ENCODE measurements at places on chromosomes 4 and X.

GRCh38 chrX:40863671-40864070 is 128.3 kb upstream of the MED14 start:
- DNase-seq, result no peak

- no peak for DNase-seq
Measured at GRCh38 chr4:166399021-166399420, 526.0 kb downstream of the TLL1 start.

- DNase-seq, result no peak
Measured at GRCh38 chr4:6845027-6845426, 62.5 kb downstream of the KIAA0232 start.

GRCh38 chr4:150974252-150974640 is 40.8 kb downstream of the LRBA start:
- no peak for DNase-seq

GRCh38 chr4:119113033-119113655 is 22.5 kb upstream of the MYOZ2 start:
- DNase-seq, result no peak

DNA sequence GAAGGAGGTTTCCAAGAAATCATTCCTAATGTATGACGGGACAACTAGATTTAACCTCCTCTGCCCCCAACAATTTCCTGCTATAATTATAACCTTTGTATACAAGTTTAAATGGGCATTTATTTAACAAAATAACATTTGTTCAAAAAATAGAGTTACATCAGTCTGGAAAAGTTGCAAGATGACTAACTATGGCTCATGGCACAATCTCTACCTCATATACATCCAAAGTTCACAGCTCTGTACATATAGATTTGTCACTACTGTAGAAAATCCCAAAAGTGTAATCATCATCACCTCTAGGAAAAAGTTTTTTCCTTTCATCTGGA is 3.8 kb upstream of the RPS6KA3 start:
- DNase-seq, result no peak

DNA sequence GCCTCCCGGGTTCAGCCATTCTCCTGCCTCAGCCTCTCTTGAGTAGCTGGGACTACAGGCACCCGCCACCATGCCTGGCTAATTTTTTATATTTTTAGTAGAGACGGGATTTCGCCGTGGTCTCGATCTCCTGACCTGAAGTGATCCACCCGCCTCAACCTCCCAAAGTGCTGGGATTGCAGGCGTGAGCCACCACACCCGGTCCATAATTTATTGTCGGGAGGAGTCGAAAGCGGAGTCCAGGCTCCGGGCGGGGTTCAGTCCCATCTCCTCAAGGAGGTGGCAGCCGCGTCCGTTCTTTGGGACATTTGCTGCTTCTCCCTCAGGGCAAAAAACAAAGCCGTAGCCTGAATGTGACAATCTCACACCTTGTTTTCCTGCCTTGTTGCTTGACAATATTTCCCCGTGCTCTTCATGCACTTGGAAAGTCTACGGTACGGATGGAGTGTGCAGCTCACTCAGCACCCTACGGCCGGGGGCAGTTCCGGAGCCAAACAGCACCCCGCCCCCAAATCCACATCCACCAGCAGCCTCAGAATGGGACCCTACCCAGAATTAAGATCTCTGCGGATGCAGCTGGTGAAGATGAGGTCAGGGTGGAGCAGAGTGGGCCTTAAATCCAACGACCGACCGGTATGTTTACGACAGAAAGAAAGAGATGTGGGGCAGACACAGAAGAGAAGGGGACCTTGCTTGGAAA is 9.6 kb downstream of the GTPBP6 start:
- no peak for DNase-seq

GRCh38 chr4:4677556-4678522 is 136.0 kb upstream of the STX18 start:
- DNase-seq, result no peak

- DNase-seq, result no peak
Measured at GRCh38 chrX:153771415-153772315, 7.6 kb downstream of the PLXNB3 start.

DNA sequence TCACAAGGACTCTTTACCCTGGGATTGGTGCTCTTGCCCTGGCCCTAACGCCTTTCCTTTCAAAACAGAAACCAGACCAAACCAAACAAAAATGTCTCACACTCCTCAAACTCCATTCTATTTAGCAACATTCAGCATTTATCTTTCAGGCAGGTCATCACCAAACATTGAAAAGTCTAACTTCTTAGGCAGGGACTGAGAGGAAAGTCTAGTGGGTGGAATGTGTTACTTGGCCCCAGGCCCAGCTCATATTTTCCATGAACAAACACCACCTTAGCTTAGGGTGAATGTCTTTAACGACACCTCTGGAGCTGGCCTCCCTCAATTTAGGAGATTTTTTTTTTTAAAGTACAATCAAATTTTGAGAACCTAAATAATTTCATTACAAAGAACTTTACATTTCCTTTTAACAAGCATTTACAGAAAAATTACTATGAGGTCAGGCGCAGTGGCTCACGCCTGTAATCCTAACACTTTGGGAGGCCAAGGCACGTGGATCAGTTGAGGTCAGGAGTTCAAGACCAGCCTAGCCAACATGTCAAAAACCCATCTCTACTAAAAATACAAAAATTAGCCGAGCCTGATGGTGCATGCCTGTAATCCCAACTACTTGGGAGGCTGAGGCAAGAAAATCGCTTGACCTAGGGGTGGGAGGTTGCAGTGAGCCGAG is 10.2 kb upstream of the N4BP2 start:
- DNase-seq, result no peak

DNA sequence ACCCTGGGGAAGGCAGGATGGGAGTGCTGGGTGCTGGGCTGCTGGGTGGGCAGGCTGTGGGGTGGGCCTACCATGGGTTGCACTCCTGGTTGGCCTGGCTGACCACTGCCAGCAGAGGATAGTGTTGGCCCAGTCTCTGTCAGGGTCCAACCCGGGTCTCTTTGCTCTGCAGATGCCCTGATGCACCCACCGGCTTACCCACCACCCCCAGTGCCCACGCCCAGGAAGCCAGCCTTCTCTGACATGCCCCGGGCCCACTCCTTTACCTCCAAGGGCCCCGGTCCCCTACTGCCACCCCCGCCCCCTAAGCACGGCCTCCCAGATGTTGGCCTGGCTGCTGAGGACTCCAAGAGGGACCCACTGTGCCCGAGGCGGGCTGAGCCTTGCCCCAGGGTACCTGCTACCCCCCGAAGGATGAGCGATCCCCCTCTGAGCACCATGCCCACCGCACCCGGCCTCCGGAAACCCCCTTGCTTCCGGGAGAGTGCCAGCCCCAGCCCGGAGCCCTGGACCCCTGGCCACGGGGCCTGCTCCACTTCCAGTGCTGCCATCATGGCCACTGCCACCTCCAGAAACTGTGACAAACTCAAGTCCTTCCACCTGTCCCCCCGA is 14.2 kb upstream of the ADD1 start:
- DNase-seq, result no peak

DNA sequence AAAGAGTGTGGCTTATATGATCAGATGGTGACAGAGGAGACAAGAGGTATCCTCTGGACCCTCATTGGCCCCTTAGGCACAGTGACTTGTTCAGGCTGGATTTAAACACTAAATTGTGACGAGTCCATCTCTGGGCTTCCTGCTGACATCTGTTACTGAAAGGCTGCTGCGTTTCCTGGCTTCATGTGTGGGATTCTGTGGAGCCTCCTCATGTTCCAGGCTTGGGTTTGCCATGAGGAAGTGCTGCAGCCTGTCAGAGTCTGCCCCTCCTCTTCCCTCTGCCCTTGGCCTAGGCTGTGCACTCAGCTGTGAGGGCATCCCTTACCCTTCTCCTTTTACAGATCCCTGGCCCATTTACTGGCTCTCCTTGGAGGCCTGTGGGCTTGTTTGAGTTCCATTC is 159.1 kb upstream of the TTC29 start:
- DNase-seq, result no peak

GRCh38 chr4:99612281-99612680 is 37.7 kb downstream of the MTTP start:
- no peak for DNase-seq

DNA sequence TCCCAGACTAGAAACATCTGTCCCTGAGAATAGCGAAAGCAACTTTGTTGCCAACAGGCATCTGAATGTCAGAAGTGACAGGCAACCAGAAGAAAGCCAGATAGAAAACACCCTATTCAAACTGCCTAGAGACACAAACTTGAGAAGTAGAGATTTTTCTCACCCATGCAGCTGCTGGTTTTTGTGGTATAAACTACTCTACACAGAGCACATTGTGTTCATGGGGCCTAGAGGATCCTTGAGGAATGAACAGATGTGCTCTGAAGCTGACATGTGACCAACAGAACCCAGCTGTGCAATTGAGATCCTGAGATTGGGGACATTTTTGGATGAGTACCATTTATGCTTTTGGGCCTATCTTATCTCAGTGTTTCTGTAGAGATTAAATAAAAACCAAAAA is 63.6 kb upstream of the NRK start:
- no peak for DNase-seq

GRCh38 chrX:87516717-87517121 is 883 bp upstream of the KLHL4 start:
- DNase-seq, result no peak

GRCh38 chr4:153166716-153167501 is 37.3 kb upstream of the TRIM2 start:
- no peak for DNase-seq

DNA sequence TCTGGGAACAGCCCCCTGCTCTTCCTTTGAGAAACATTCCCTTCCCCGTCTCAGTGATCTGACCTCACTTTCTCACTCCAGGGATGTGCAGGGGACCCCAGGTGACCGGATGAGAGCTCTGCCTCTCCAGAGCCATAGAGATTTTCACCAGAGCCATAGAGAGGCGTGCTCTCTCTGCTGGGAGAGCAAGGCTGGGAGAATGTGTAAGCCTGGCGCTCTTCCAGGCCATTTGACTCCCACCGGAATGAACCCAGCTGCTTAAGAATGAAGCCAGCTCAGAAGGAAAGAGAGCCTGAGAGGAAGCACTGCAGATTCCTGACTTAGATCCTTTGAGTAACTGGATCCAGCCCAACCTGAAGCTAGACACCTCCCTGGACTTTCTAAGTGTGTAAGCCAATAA is 106.4 kb downstream of the DHX15 start:
- DNase-seq, result no peak

DNA sequence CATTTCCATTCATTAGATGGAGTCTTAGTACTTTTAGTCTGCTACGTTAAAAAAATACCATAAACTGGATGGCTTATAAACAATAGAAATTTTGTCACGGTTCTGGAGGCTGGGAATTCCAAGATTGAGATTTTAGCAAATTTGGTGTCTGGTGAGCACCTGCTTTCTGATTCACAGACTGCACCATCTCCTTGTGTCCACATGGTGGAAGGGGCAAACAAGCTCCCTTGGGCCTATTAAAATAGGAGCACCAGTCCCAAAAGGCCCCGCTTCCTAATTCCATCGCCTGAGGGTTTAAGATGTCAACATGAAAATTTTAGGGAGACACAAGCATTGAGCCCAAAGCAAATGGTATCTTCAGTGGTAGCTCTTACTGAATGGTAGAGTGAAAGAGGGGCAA is 120.5 kb upstream of the MAP9 start:
- no peak for DNase-seq

GRCh38 chr4:90122355-90122748 is 4.8 kb upstream of the CCSER1 start:
- no peak for DNase-seq

DNA sequence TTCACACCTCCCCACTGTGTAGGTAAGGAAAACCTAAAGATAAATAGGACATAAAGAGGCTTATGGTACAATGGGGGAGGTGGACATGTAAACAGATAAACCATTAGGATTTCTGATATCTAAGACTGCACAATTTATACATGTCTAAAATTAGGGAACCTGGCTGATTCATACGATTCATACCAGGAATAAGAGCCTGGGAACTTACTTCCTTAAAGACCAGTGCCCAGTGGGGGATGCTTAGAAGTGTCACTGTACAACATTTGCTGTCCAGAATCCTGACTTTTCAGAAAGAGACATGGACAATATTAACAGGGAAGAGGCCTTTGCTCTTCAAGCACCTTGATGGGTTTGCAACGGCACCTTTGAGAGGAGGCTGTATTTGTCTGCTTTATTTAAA is 116.8 kb upstream of the KIT start:
- no peak for DNase-seq

DNA sequence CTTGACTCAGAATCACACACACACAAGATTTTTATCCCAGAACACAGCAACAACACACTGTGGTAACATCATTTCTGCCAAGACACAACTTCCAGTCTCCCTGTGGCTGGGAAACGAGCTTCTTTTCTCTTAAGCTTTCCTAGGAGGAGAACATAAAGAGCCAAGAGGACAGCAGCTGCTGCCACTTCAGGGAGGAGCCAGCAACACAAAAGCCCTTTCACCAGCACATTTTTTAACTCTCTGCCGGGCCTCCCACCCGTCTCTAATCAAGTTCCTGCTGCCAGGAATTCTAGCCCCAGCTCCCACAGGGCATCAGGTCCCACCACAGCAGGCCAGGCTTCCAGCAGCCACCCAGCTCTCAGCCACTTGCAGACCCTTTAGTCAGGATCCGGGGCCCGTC is 22.4 kb downstream of the FAT1 start:
- DNase-seq, result no peak

DNA sequence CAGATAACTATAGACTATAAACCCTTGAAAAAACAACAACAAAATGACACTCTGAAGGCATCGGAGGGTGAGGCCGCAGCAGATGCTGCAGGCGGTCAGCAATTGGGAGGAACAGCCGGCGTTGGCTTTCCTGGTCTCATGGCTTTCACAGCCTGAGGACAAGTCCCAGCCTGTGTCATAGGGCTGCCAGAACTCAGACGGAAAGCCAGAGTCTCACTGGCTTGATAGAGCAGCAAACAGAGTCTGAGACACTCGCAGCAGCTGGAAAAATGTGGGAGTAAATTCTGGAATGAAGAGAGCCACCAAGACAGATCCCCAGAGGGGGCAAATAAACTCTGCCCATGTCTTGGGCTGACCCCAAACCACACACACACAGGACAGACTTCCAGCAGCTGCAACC is 86.3 kb downstream of the PPP2R2C start:
- DNase-seq, result no peak

GRCh38 chrX:3549411-3549911 is 164.0 kb downstream of the PRKX start:
- DNase-seq, result no peak

DNA sequence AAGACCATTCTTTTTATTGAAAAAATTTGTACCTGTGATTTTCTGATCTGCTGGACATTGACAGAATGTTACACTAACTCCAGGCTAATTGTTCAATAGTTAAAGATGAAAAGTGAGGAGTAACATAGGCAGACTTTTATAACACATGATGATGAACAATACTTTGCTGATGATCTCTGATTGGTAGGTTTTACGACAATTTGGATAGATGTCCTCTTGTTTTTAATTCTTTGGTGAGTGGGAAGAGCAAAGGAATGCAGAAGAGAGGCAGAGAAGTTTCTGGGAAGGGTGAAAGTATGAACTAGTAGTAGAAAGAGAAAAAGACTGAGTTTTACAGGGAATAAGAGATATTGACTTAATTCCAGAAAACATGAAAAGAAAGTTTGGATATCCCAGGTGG is 267.3 kb upstream of the HAND2 start:
- no peak for DNase-seq

GRCh38 chr4:175054980-175055379 is 136.8 kb downstream of the ADAM29 start:
- no peak for DNase-seq

GRCh38 chrX:46268412-46268811 is 276.8 kb downstream of the ZNF674 start:
- DNase-seq, result no peak

- DNase-seq, result no peak
Measured at GRCh38 chr4:10173754-10174749, 57.5 kb upstream of the WDR1 start.
